ENCODE measurements at places on chromosomes 2 and 18. TPM values are rescaled to one million over a fixed set of nuclear protein-coding genes. Genes with fewer than 3 reads are reported as not detected.

The LIMS4 gene
- 2.3 TPM for polyA plus RNA-seq

The C2orf80 gene
- not detected for polyA plus RNA-seq

DNA sequence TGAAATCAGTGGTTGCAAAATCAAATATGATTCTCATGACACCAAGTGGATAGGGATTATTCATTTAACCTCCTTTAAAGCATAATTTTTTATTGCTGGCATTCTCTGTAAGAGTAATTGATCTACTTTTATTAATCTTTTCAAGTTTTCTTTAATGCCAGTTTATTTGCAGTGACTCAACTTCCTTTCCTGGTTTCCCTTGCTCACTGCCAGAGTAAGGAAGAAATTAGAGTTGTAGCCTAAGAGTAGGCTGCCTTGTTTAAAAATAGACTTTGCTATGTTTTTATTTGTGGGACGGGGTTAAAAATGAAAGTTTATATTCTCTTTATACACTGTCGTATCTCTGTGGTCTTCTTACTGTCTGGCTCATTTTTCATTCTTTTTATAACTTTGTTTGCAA is 148.6 kb downstream of the WDR7 start:
- no peak for DNase-seq

DNA sequence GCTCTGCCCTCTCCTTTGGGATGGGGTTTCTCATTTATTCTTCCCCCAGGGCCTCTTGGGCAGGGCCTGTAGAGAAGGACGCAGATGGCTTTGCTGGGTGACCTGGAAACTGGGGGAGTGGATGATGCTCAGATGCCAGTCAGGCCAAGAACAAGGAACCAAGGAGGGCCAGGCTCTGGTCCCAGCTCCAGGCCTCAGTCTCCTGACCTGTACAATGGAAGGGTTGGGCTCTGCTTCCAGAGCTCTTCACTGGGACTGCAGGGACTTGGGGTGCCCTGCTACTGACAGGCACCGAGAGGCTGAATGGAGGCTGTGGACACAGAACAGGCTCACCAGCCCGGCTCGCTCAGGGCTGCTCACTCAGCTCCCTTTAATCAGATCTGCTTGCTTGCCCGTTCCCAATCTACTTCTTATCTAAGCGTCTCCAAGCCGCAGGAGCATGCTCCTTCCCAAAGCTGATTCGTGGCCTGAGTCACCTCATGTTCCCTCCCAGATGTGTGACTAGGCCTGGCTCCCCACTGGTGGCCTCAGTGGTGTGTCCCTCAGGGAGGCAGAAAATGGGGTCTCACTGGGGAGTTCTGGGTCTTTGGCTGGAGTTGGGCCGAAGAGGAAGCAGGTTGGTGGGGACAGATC is 82.6 kb upstream of the ODC1 start:
- DNase-seq = no peak

- no peak for DNase-seq
These were observed 37.7 kb downstream of the PELI1 start for GRCh38 chr2:64106481-64106880.

- DNase-seq = no peak
These were observed 83.2 kb downstream of the LTBP1 start for GRCh38 chr2:33029926-33030325.

DNA sequence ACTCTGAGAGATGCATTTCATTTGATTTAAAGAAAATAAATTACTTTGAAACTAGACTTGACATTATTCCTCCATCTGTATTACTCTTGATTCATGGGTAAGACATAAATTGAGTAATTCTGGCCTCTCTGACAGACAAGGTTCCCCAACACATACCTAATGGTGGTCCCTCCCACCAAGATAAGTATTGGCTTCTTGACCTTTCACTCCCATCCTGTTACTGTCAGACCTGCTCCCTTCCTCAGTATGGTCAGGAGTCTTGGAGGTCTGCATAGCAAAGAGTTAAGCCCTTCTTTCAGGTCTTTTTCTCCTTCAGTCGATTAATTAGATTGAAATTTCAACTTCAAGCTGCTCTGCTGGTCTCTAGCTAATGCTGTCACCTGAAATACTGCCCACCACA is 42.2 kb upstream of the ACVR1 start:
- no peak for DNase-seq

GRCh38 chr2:152078662-152079061 is 20.2 kb downstream of the CACNB4 start:
- no peak for DNase-seq

DNA sequence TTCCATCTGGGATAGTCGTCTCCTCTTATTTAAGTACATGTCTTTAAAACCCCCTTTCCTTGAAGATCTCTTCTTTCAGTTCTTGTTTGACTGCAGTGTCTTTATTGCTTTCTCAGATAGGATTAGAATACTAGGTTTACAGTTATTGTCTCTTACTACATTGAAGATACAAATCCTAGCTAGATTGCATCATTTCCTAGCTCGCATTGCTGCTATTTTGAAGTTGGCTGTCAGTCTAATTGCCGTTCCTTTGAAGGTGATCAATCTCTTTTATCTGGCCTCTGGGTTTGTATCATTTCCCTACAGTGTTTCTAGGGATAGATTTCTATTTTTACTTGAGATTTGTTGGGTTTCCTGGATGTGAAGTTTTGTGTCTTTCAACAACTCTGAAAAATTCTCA is 20.9 kb downstream of the ARMC9 start:
- no peak for DNase-seq

DNA sequence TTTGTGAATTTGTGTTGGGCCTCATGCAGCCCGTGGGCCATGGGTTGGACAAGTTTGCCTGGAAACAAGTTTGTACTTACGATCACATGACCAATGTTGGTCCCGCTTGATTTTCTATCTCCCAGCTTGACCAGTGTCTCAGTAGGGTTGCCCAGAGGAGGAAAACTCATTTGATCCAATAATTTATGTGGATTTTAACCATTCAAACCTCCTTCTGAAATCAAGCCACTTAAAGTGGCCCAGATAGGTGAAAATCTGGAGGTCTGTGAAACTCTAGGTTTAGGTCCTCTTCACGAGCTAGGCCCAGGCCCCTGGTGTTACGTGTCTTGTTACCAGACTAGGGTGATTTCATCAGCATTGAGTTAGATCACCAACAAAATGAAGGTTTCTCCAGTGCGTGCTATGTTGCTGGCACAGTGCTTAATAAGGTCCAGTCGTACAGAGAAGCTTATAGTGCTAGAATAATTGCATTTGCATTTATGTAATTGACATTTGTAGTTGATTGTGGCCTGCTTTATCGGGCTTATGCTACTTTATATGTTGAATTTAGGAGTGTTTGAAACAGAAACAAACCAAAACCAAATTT is 4.4 kb downstream of the ACTR2 start:
- DNase-seq = no peak

DNA sequence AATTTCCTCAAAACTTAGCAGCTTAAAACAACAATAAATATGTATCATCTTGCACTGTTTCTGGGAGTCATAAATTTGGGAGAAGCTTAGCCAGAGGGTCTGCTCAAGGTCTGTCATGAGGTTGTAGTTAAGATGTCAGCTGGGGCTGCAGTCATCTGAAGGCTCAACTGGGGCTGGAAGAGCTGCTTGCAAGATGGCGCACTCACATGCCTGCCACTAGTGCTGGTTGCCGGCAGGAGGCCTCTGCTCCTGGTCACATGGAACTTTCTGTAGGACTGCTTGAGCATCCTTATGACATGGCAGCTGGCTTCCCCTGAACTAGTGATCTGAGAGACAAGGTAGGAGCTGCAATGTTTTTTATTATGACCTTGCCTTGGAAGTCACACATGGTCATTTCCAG is 215.5 kb upstream of the HAAO start:
- no peak for DNase-seq

DNA sequence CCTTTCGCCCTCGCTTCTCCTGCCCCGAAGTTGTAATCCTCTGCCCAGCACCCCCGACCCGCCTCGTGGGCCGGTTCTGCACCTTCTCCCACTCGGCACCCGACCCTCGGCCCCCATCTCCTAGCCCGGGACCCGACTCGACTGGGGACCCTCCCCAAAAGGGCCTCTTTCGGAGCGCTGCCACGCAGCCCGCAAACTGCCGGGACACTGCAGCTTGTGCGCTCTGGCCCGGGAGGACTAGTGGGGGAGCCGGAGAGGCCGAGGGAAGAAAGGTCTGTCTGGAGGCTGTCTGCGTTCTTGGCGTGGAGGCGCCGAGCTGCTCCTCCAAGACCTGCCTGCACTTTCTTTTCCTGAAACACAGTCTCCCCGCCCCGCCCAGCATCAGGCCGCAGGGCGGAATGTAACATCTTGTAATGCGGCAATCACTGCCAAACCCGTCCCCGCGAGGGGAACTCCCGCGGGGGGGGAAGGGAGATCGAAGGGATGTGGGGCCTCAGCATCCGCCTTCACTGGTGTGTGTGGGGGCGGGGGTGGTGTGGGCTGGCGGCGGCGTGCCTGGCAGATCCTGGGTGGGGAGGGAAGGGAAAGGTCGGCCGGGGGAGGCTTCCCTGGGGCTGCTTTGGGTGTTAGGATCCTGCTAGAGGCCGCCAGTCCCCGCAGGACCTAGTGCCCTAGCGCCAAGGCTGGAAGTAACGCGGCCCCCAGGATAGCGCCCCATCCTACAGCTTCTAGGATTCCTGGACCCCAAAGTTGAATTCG is 7.4 kb downstream of the DLX2 start:
- peak; percentile 37 for DNase-seq

- peak; percentile 22 for DNase-seq
These were observed 331.2 kb upstream of the MYT1L start for GRCh38 chr2:2662037-2662846.

- no peak for DNase-seq
These were observed 153.5 kb upstream of the PGAP1 start for GRCh38 chr2:197079832-197080555.

DNA sequence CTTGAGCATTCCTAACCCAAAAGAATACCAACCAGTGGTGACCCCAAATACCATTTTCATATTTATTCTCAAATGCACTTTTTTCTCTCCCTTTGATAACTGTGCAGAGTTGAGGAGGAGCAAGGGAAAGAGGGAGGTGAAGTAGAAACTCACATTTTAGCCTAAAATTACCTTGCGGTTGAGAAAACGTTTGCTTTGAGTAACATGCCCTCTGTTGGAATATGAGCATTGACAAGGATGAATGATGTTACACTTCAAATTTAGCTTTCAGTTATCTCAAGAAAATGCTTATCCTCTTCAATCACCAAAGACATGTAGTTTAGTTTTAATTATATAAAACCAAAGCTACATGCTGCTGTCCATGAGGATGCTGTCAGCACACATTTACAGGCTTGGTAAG is 2.4 kb downstream of the GRP start:
- no peak for DNase-seq

DNA sequence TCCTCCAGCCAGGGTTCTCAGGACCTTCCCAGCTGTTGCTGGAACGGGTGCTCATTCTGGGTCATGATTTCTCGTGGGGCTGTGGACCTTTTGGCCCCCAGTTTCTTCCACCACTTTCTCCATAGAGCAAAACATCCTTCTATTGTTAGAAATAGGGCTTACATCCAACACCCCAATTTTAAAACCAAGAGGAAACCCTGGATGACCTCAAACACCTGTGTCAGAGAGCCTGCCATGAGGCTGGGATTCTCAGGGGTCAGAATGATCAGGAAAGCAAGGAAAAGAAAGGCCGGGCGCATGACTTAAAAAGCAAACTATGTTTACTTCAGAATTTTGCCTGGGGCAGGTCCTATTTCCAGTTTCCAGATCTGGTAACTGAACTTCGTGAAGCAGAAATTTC is 307.9 kb upstream of the MEIS1 start:
- no peak for DNase-seq

DNA sequence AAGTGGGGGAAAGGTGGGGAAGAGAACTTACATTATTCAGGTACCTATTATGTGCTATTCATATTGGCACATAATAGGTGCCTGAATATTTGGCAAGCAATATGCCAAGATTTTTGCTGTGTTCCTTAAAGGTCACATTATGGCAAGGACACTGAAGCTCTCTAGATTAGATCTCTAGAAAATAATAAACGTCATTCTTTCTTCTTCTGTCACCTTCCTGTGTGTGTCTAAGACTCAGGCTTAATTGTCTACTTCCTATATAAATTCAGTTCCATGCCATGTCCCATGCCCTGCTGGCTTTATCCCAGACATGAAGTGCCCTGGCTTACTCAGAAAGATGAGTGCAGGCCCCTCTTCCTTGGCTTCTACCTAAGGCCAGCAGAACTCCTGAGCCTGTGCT is 191.1 kb upstream of the CTAGE1 start:
- DNase-seq = no peak

- DNase-seq = no peak
These were observed 76.5 kb downstream of the SOCS6 start for GRCh38 chr18:70365361-70365760.

GRCh38 chr2:239118675-239119211 is 270.9 kb downstream of the TWIST2 start:
- no peak for DNase-seq

GRCh38 chr2:108538000-108538625 is 3.8 kb downstream of the LIMS1 start:
- no peak for DNase-seq

GRCh38 chr2:70030724-70031420 is 56.4 kb upstream of the PCBP1 start:
- DNase-seq = no peak
